ENCODE measurements at places on chromosomes 3 and 15. TPM values are rescaled to one million over a fixed set of nuclear protein-coding genes. Genes with fewer than 3 reads are reported as not detected.
A peak's percentile ranks its signal among the peaks of the same experiment; 100 is the strongest.

The SHC4 gene
- total RNA-seq, result 0.29 TPM

GRCh38 chr15:89192136-89192535, 29.2 kb downstream of the RLBP1 start:
- no peak for DNase-seq
- peaks cover 97% of the 10 kb centered on the region for H3K36me3 ChIP-seq
- H3K4me1 ChIP-seq, result peaks cover 4% of the 10 kb centered on the region
- no peak overlapping the region for H3K27ac ChIP-seq
- H3K27me3 ChIP-seq, result no peaks in the 10 kb centered on the region

DNA sequence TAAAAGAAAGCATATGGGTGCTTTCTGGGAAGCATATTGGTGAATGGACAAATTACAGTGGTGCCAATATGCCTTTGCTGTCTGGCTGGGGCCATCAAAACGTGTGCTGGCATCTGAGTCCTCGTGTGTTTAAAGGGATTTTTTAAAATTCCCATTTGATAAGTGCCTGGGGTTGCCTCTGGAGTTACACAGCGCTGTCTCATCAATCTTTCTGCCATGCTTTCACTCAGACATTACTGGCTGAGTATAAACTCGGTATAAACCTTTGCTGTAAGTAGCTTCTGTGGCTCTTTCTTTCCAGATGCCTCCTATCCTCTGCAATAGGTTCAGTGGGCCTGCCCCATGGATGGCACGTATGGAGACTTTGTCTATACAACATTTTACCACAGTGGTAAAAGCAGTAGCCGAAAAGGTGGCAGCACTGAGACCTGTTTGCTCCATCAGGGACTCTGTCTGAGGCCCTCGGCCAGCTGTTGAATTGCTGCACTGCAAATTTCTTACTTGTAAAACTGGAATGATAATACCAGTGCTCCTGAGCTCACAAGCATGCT, 195.5 kb downstream of the LPP start:
- DNase-seq, result peak; percentile 54
- H3K36me3 ChIP-seq, result no peaks in the 10 kb centered on the region
- H3K27me3 ChIP-seq, result no peaks in the 10 kb centered on the region
- peak overlapping the region; percentile 91 for H3K27ac ChIP-seq

The MB21D2 gene
- total RNA-seq, result 3.2 TPM

The RETNLB gene
- not detected for total RNA-seq

DNA sequence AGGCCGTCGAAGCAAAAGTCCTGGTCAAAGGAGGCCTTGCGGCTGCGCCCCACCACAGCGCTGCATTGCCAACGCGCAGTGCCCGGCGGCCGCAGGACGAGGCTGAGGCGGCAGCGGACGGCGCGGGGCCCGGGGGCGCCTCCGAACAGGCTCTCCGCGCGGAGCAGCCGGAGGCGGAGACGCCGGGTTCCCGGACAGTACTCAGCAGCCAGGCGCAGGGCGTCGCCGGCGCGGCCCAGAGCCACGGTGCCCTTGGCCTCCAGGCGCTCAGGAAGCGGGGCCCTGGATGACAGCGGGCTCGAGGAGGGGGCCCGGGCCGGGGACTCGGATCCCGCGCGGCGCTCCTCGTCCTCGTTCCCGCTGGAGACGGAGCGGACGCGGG, 1.1 kb downstream of the C2CD4B start:
- peaks cover 26% of the 10 kb centered on the region for H3K27me3 ChIP-seq
- peak overlapping the region; percentile 45 for H3K27ac ChIP-seq

The NFKBIZ gene
- 16.1 TPM for total RNA-seq

DNA sequence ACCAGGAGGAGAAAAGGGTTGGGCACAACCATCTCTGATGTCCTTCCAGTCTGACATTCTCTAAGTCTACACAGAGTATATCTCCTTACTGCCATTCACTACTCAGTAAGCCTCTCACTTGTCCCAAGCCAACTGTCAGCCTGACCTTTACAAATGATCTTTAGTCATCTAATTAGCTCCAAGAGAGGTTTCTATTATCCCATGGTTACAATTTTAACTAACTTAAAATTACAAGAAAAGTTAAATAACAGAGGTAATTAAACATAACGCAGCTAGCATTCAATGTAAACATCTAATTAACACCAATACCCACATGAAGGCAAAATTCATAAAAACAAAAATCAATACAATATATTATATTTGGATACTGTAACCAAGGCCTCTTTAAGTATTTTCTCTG, 126.9 kb downstream of the LSAMP start:
- H3K27ac ChIP-seq, result no peak overlapping the region
- no peak for DNase-seq
- no peaks in the 10 kb centered on the region for H3K4me1 ChIP-seq
- H3K4me3 ChIP-seq, result no peak overlapping the region
- no peaks in the 10 kb centered on the region for H3K36me3 ChIP-seq
- H3K27me3 ChIP-seq, result no peaks in the 10 kb centered on the region

DNA sequence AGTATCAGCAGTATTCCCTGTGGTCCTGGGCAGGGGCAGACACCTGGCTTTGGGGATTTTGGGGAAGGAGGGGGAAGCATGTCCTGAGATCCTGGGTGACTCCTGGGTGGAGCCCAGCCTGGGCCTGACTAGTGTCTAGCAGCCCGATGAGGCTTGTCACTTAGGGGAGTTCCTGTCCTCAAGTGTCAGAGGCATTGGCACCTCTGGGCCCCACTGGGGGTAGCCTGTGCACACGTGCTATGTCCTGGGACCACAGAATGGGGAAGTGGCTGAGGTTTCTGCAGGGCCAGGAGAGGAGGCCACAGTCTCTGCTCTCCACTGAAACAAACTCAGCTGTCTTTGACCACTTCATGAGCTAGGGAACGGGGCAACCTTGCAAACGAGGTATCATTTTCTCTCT, 31.5 kb upstream of the ADCY5 start:
- H3K27ac ChIP-seq, result no peak overlapping the region
- H3K27me3 ChIP-seq, result no peaks in the 10 kb centered on the region
- no peak for DNase-seq
- no peak overlapping the region for H3K4me3 ChIP-seq
- H3K4me1 ChIP-seq, result no peaks in the 10 kb centered on the region

DNA sequence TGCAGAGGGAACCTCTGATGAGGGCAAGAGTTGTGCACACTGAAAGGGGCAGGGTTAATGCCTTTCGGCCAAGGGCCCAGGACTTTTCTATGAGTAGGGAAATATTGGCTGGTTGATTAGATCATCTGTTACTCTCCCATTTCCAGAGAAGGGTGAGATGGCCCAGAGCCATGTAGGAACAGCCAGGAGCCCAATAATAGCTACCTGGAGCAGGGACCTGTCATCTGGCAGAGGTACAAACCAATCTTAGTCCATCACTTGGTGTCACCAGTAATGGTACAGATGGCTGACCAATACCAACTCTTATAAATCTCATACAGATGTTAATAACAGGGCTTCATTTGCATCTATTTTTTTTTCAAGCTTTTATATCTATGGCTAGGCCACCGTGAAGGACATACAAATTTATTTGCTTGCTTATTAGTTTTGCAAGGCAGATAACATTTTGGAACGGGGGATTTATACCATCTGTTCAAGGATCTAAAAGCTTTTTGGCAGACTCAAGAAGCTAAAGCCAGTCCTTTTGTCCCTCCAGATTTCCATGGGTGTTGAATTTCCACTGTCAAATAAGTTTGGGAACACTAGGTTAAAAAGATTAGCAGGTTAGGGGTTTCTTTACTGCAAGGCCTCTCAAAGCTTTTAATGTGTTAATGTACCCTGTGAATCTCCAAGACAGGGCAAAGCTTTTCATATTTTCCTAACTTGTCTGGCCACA, 79.3 kb downstream of the TNIK start:
- H3K27ac ChIP-seq, result peak overlapping the region; percentile 10
- H3K4me1 ChIP-seq, result peaks cover 55% of the 10 kb centered on the region
- no peak for DNase-seq
- no peaks in the 10 kb centered on the region for H3K27me3 ChIP-seq
- H3K4me3 ChIP-seq, result no peak overlapping the region

The IL16 gene
- total RNA-seq, result 3.3 TPM

The ADAMTSL3 gene
- 0.66 TPM for total RNA-seq

- no peak for DNase-seq
- H3K4me1 ChIP-seq, result no peaks in the 10 kb centered on the region
- no peaks in the 10 kb centered on the region for H3K36me3 ChIP-seq
- H3K27ac ChIP-seq, result no peak overlapping the region
- H3K4me3 ChIP-seq, result no peak overlapping the region
- H3K27me3 ChIP-seq, result no peaks in the 10 kb centered on the region
Measured at GRCh38 chr3:13716540-13717221, 163.2 kb downstream of the WNT7A start.

Data from gastrocnemius medialis (tissue), 4 donors.